ENCODE measurements at places on chromosomes 3 and 15. TPM values are rescaled to one million over a fixed set of nuclear protein-coding genes. Genes with fewer than 3 reads are reported as not detected.

- DNase-seq: peak; percentile 91
- peak overlapping the region; percentile 85 for H3K27ac ChIP-seq
- H3K4me3 ChIP-seq: peak overlapping the region; percentile 45
- no peaks in the 10 kb centered on the region for H3K27me3 ChIP-seq
Measured at GRCh38 chr3:134364061-134364935, 9.9 kb downstream of the AMOTL2 start.

DNA sequence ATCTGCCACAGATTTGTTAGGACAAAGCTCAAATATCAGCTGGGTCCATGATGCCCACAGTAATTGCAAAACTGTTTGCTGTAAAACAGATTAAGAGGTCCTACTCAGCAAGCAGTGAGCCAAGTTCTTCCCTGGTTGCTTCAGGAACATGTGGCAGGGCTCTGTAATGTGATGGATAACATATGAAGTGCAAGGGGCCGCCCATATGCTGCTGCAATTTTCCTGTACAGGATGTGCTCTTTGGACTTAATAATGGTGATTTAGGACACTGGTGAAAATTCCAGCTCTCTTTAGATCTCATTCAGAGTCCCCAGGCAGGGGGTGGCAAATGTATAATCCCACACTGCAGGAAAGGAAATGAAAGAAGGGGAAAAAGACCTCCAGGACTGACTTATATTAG is 289.4 kb downstream of the LSAMP start:
- H3K27me3 ChIP-seq: no peaks in the 10 kb centered on the region
- no peak overlapping the region for H3K27ac ChIP-seq
- H3K4me1 ChIP-seq: no peaks in the 10 kb centered on the region
- no peak for DNase-seq

DNA sequence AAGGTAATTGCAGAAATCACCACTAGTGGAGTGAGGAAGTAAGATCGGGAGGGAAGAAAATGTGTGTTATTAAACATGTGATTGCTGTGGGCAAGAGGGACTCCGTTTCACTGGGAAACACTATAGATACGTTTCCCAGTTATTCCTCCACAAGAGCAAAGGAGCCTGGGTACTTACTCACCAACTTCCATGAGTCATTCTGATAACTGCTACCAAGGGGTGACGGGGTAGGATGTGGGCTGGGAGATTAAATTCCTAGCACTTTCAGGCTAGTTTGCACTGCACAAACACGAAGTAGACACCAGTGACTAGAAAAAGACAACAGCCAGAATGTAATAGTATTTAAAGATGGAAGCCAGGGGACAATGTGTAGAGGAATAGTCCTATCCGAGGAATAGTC is 812.9 kb upstream of the CFAP20DC start:
- no peak for DNase-seq
- no peaks in the 10 kb centered on the region for H3K27me3 ChIP-seq
- H3K4me3 ChIP-seq: no peak overlapping the region
- H3K27ac ChIP-seq: no peak overlapping the region

DNA sequence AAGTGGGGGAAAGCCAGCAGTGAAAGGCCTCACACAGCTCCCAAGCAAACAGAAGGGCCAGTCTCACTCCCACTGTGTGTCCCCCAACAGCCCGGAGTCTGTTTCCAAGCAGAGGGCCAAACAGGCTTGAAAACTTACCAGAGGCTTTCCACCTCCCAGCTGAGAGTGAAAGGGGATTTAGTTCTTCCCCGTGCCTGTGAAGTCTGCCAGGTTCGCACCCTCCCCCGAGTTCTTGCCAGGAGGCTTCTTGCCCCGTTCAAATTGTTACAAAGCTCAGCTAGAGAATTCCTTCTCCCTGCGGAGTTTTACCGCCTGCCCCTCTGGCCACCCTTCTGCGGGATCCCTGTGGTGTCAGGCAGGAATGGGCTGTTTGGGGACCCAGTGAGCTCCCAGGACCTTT is 68.0 kb upstream of the WNT7A start:
- no peak for DNase-seq
- H3K4me1 ChIP-seq: no peaks in the 10 kb centered on the region
- no peaks in the 10 kb centered on the region for H3K27me3 ChIP-seq
- no peak overlapping the region for H3K27ac ChIP-seq
- no peak overlapping the region for H3K4me3 ChIP-seq

GRCh38 chr15:68203956-68204355 is 1.2 kb downstream of the CALML4 start:
- H3K4me3 ChIP-seq: peak overlapping the region; percentile 57
- no peaks in the 10 kb centered on the region for H3K4me1 ChIP-seq
- H3K36me3 ChIP-seq: no peaks in the 10 kb centered on the region
- peak overlapping the region; percentile 84 for H3K27ac ChIP-seq
- no peaks in the 10 kb centered on the region for H3K27me3 ChIP-seq
- DNase-seq: no peak

DNA sequence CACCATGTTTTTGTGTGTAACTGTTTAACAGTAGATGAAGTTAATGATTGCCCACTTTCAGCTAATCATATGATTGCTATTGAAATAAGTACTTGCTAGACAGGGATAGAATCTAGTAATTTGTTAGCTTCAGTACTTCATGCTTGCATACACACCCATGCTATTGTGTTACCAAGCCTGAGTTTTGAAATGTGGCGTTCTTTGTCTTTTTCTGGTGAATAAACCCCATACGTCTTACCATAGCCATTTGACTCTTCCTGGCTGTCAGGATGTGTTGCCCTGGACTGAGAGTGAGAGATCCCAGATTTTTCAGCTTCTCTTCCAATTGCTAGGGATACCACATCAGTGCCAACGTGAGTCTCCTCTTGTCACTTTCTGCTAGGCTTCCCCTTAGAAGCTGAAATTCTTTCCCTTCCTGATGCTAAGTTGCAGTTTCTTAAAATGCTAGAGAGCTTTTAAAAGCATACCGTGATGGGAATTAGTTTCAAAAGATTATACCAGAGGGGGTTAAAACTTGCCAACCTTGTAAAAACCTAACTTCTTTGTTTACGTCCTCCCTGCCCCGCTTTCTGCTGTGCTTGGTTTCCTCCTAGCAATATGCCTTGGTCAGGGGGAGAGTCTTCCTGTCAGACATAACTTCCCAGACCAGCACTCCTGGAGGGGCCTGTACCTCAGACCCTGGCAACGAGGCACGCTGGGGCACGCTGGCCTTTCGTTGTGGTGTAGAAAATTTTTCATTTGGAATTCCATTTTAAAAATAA is 62.9 kb upstream of the ULK4 start:
- no peaks in the 10 kb centered on the region for H3K27me3 ChIP-seq
- H3K4me1 ChIP-seq: peaks cover 16% of the 10 kb centered on the region
- H3K4me3 ChIP-seq: no peak overlapping the region
- DNase-seq: no peak
- peak overlapping the region; percentile 85 for H3K27ac ChIP-seq

GRCh38 chr3:53970661-53971060 is 79.0 kb upstream of the SELENOK start:
- H3K4me3 ChIP-seq: no peak overlapping the region
- H3K36me3 ChIP-seq: no peaks in the 10 kb centered on the region
- no peaks in the 10 kb centered on the region for H3K27me3 ChIP-seq

- no peak overlapping the region for H3K4me3 ChIP-seq
- H3K4me1 ChIP-seq: no peaks in the 10 kb centered on the region
- H3K27ac ChIP-seq: no peak overlapping the region
- H3K36me3 ChIP-seq: no peaks in the 10 kb centered on the region
- DNase-seq: no peak
- H3K27me3 ChIP-seq: no peaks in the 10 kb centered on the region
Measured at GRCh38 chr3:20405231-20405630, 219.2 kb upstream of the SGO1 start.

GRCh38 chr3:156382458-156383346 is 172.2 kb downstream of the SSR3 start:
- peak; percentile 47 for DNase-seq
- no peaks in the 10 kb centered on the region for H3K36me3 ChIP-seq
- H3K27ac ChIP-seq: no peak overlapping the region
- H3K4me3 ChIP-seq: no peak overlapping the region

GRCh38 chr3:161879470-161879869 is 382.9 kb downstream of the OTOL1 start:
- H3K27ac ChIP-seq: no peak overlapping the region
- no peak for DNase-seq
- no peak overlapping the region for H3K4me3 ChIP-seq
- no peaks in the 10 kb centered on the region for H3K4me1 ChIP-seq
- no peaks in the 10 kb centered on the region for H3K36me3 ChIP-seq

DNA sequence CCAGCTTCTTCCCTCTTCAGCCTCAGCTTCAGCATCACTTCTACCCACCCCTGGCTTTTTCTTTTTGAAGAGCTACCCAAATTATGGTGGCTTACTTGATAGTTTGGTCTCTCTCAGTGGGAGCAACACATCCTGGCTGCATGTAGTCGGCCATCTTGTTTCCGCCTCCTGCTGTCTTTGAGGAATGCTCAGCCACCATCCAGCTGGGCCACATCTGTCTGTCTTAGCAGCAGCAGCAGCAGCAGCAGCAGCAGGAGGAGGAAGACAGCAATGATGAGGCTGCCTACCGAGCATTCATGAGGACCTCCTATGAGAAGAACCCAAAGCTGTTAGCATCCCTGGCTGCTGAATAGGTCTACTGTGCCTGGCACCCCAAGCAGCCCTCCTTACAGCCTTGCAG is 19.7 kb downstream of the IL16 start:
- H3K4me3 ChIP-seq: no peak overlapping the region
- H3K36me3 ChIP-seq: no peaks in the 10 kb centered on the region
- H3K27ac ChIP-seq: no peak overlapping the region

The NPAP1 gene
- total RNA-seq: not detected

GRCh38 chr3:64238971-64239667 is 13.9 kb upstream of the PRICKLE2 start:
- peak; percentile 54 for DNase-seq
- H3K36me3 ChIP-seq: no peaks in the 10 kb centered on the region
- no peaks in the 10 kb centered on the region for H3K27me3 ChIP-seq

- no peak overlapping the region for H3K4me3 ChIP-seq
- no peak overlapping the region for H3K27ac ChIP-seq
- peaks cover 19% of the 10 kb centered on the region for H3K4me1 ChIP-seq
- H3K36me3 ChIP-seq: no peaks in the 10 kb centered on the region
- no peak for DNase-seq
Measured at GRCh38 chr3:72175296-72175858, 390.4 kb upstream of the PROK2 start.

The MB21D2 gene
- 16.1 TPM for total RNA-seq

GRCh38 chr15:39748276-39748675 is 34.4 kb downstream of the FSIP1 start:
- H3K27ac ChIP-seq: no peak overlapping the region
- H3K27me3 ChIP-seq: no peaks in the 10 kb centered on the region
- no peaks in the 10 kb centered on the region for H3K4me1 ChIP-seq
- no peaks in the 10 kb centered on the region for H3K36me3 ChIP-seq
